ENCODE measurements at places on chromosomes 12 and 14.

DNA sequence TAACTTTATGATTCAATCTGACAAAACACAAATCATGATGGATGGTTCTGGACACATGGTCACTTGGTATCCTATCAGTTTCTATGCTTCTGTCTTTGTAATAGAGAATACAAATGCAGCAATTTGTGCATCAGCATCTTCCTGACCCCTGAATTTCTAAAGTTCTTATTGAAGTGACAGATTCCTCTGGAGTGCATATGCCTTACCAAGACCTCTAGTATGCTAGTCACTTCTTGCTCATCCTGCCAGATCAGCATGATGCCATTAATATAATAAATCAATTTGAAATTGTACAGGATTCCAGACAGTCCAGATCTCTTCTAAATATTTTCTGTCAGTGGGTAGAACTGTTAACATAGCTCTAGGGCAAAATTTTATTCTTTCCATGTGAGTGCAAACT lies 40.6 kb upstream of the GLIPR1 start:
- DNase-seq: no peak

DNA sequence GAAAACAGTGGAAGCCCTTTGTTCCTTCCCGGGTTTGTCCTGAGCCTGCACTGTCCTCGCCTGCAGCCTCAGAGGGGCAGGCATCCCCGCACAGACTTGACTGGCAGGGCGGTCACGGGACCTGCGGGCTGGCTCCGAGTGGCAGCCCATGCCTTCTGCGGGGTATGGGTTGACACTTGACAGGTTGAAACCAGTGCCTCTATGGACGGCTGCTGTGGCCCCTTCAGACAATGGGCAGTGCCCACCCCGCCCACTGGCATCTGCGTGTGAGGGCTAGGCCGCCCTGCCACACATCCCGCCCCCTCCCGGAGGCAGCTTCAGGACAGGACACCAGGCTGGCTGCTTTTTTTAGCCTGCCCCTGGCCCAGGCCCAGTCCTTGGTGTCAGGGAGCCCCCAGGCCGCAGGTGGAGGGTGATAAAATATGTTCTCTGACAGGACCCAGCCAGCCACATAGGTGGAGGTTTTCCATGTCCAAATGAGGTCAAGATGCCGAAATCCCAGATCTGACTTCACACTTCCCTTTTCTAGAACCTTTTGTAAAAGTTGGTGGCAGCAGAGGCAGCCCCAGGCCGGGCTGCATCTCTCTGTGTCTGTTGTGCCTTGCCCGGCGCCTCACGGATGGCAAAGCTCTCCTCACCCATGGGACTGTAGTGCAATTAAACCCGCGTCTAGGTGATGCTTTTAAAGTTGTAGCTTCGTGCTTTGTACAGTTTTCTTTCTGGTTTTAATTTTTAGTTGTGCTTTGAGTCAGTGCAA lies 10.0 kb downstream of the ANKRD9 start:
- DNase-seq: no peak

GRCh38 chr12:4246116-4246515 lies 27.4 kb upstream of the CCND2 start:
- no peak for DNase-seq

DNA sequence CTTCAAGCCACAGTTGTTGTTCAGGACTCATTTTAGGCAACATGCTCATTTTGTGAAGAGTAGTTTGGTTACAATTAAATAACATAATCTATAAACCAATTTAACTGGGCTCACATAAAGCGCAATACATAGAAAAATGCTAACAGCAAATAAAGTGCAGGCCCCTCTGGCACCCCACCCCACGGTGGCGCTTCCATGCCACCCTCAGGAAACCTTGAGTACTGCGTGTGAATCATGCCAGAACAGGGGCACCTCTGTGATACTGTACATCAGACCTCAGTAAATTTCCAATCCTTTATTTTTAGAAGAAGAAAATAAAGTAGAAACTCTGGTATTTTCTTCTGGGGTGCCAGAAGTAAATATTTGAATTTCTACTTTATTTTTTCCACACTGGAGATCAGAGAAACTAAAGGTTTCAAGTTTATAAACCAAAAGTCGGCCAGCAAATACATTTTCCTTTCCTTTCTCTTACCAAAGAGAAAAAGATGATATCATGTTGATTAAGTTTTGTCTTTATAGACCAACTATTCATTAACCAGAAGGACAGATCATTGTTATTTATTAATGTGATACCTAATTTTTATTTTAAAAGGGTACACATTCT lies 316.8 kb downstream of the PAWR start:
- DNase-seq: peak; percentile 41

- peak; percentile 6 for DNase-seq
Measured at GRCh38 chr12:4356041-4356327, 23.5 kb downstream of the FGF23 start.

DNA sequence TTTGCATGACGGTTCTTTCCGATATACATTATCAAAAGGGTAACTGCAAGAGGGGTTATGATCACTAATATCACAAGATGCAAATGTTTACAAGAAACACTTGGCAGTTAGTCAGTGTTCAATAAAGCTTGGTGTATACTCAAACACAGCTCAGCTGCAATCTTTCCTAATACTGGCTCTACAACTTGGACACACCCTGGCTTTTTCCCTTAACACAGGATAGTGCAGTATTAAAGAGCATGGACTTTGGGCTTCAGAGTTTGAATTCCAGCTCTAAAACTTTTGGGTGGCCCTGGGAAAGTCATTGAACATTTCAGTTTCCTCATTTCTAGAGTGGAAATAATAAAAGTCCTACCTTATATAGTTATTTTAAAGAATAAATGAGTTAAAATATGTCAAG lies 107.0 kb downstream of the HECTD4 start:
- DNase-seq: no peak
